Omental fat pad (tissue), 4 donors: ENCODE measurements at places on chromosomes 7 and 10.

- no peak for DNase-seq
Measured at GRCh38 chr7:11373546-11374142, 400.0 kb downstream of the PHF14 start.

- no peak for DNase-seq
Measured at GRCh38 chr10:32982911-32983909, 25.2 kb upstream of the ITGB1 start.

DNA sequence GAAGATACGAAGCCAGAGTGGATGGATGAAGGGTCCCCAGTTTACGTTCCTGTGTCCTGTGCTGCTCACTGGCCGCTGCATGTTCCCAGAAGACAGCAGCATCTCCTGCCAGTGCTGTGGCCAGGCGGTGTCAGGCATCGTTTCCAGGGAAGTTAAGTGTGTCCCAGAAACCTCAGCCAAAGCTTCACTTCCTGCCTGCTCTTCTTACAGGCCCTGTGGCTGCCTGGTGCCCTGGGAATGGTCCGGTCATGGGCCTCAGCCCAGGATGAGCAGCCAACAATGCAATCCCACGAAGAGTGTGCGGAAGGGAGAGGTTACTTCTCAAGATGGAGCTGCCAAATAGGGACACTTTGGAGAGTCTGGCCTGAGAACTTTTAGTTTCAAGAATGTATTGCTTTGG lies 99.7 kb upstream of the TARP start:
- no peak for DNase-seq

DNA sequence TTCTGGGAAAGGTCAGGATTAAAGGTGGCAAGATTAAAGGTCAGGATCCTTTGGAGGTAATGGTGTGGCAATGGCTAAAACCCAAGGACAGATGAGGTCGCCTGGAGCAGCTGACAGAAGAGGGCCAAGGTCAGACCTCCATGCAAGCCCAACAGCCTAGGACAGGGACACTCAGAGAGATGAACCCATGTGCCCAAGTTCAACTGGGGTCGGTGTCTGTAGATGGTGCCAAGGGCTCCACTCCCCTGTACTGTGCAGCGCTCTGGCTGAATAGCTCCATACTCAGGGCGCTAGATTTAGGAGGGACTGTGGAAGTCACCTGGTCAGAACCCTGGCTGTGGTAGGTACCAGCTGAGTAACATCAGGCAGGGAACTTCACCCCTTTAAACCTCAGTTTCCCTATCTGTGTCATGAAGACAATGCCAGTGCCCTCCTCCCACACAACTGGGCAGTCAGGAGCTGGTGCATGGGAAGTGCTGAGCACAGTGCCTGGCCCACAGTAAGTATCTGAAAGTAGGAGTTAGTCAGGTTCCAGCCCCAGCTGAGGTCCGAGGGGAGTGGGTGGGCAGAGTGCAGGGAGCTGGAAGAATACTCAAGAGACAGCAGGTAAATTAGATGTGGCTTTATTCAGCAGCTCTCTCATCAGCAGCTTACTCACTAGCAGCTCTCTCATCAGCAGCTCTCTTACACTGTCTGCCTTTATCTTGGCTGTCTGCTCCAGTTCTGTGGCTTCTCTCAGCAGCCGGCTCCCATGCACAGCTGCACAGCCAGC lies 327.1 kb downstream of the GLRX3 start:
- no peak for DNase-seq

DNA sequence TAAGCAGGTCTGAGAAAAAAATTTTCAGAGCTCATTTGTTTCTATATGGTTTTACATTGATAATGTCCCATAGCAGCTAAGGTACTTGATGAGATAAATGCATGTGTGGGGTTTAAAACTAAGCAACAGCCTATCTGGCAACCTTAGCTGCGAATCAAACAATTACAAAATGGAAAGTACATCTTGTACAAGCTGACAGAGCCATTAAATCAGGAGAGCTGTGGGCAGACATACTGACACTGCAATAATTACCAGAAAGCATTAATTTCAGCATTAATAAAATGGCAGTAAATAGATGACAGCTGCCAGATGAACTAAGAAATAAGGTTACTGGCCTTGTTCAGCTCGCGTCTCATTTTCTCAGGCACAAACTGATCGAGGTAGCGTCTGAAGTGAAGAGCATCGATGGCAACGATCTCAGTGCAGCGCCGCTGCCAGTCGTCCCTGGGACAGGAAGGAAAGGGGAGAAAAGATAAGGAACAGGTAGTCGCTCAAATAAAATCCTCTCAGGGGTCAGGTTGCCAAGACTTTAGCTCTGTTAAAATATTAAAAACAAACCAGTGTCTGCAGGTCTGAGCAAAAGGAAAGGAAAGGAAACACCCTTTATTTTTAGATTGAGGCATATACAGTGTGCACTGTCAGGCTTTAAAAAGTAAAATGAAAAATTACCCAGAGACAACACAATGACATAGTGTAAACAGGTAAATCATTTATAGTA lies 79.7 kb upstream of the OGDHL start:
- no peak for DNase-seq

GRCh38 chr10:78250313-78251015 lies 216.8 kb downstream of the RPS24 start:
- no peak for DNase-seq

DNA sequence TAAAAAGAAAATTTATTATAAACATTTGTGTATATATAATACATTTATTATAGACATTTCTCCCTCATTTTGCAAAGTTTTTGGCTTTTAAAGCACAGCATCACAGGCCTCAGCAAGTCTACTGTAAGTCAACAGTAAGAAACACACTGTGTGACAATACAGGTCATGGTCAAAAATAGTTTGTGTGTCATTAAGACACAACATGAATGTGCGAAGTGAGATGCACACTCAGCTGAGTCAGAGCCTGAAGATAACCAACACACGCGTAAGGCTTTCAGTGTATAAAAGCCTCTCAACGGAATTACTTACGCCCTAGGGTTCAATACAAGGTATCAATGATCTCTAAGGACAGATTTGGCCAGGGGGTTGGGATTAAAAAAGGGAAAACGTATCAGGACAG lies 157.6 kb downstream of the PIP4K2A start:
- DNase-seq = no peak

- DNase-seq = no peak
Measured at GRCh38 chr7:22980422-22980821, 33.5 kb downstream of the HYCC1 start.

DNA sequence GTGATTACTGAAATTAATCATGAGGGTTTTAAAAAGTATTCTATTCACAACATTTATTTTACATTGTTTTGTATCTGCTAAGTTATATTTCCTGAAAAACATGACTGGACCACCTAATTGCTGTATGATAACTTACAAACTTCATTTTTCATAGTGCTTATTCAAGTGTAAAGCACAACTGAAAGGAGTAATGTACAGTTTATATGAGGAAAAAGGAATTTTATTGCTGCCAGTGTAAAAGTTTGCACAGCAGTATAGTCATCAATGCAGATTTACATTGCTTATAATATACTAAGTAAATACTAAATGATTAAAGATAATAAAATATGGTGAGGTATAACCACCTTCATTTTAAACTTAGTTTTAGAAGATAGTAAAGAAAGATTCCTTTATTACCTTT lies 4.0 kb downstream of the PTEN start:
- DNase-seq = no peak
